ENCODE measurements at places on chromosomes 4 and X.

- DNase-seq, result no peak
Measured at GRCh38 chr4:146110871-146111485, 64.5 kb upstream of the LSM6 start.

DNA sequence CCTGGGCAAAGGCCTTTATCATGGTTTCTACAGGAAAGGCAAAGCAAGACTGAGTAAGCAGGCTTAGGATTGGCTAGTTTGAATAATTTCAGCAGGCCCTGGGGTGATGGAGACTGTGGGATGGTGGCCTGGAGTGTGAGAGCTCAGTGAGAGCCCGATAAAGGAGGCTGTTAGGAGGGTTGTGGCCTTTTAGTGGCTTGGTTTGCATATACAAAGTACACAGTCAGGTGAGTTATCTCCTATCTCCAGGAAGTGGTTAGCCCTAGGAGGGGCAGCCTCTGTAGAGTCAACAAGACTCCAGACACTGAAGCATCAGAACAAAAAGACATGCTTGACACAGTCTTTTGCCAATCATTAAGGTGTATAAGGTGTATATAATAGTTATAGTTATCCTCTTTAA, 157.2 kb downstream of the CFAP299 start:
- DNase-seq, result no peak

- no peak for DNase-seq
Measured at GRCh38 chr4:37603711-37604110, 82.5 kb downstream of the RELL1 start.

- no peak for DNase-seq
Measured at GRCh38 chr4:175504318-175504717, 307.7 kb downstream of the GPM6A start.

GRCh38 chrX:108310506-108310905, 127.7 kb downstream of the COL4A6 start:
- DNase-seq, result no peak

- no peak for DNase-seq
Measured at GRCh38 chr4:42327323-42327722, 70.0 kb upstream of the SHISA3 start.

DNA sequence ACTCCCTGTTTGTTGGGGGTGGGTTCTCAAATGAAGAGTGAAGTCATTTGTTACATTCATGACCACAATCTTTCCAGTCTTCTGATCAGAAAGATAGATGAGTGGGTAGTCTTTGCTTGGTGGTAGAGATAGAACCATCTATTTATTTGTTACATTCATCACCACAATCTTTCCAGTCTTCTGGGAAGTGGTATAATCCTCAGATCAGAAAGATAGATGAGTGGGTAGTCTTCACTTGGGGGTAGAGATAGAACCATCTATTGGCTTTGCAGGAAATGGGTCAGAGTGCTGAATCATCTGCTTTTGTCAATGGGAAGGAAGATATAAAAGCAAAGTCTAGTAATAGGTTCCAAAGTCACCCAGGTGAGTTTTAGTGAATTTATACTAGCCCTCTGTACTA, 64.2 kb upstream of the EPGN start:
- DNase-seq, result no peak

DNA sequence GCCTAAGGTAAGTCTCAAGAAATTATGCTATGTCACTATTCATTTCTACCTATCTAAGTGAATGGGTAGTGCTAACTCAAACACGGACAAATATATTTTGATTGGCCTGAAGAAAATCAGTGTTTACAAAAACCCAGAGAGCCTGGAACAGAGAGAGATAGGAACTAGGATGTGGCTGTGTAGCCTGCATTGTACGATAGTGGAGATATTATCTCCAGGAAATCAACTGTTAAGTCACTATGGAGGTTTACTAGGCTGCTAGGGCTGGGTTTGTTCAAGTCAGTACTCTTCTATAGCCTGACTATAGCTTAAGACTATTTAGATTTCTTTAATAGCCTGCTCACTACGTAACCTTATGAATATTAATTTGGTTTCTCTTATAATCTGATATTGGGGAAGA, 127.9 kb downstream of the TACR3 start:
- no peak for DNase-seq

DNA sequence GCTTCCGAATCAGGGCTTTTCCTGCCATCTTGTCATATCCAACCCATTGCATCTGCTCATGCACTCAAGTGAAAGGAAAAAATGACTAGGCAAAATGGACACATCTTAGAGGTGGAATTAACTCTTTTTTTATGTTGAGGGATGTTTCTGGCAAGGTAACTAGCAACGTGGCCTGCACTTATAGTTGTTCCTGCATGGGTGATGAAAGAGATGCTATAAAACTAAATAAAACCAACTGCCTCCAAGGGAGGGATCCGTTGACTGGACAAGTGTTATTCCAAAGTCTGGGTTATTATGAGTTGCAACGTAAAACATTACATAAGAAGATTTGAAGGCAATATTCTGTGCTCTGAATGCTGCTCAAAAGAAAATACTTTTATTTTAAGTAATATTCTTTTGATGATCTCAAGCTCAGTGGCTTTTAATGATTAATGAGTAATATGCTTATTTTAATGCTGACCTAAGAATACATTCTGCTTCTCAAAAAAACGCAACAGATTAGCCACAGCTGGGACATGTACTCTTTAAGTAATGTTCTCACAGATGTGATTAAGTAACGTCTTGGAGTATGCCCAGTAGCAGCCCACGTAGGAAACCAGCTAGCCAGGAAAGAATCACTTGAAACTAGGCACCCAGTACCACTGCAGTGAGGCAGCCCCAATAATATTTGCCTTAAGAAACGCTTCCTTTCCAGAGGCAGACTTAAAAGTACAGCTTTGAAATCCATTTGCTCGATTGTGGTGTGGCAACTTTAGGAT, 27.4 kb downstream of the KLF3 start:
- no peak for DNase-seq

DNA sequence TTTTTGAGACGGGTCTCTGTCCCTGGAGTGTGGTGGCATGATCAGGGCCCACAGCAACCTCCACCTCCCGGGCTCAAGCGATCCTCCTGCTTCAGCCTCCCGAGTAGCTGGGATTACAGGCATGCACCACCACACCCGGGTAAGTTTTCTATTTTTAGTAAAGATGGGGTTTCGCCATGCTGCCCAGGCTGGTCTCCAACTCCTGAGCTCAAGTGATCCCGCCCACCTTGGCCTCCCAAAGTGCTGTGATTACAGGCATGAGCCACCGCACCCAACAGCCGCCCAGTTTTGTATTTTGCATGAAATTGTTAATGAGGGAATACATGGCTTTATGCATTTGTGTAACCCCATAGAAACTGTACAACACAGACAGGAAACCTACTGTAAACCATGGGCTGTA, 2.8 kb upstream of the ARHGAP4 start:
- DNase-seq, result no peak

- DNase-seq, result no peak
Measured at GRCh38 chr4:114040319-114041116, 61.1 kb upstream of the ARSJ start.

- DNase-seq, result no peak
Measured at GRCh38 chr4:6270636-6271121, 1.0 kb downstream of the WFS1 start.

DNA sequence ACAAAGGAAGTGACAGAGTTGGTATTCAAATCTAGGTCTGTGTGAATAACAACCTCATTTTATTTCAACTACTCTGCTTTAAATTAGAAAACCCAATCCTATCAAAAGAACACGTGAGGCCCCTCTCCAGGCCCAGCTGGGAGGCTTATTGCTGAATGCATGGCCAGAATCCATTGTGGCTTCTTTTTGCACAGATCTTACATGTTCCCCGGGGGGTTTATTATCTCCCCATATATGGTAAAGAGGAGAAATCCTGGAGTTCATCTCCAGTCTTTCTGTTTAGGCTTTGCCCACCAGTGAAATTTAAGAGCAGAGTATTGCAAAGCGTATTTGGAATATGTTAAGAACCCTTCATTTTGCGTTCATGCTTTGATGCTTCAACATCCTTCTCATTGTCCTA, 655.6 kb downstream of the IL1RAPL1 start:
- no peak for DNase-seq

DNA sequence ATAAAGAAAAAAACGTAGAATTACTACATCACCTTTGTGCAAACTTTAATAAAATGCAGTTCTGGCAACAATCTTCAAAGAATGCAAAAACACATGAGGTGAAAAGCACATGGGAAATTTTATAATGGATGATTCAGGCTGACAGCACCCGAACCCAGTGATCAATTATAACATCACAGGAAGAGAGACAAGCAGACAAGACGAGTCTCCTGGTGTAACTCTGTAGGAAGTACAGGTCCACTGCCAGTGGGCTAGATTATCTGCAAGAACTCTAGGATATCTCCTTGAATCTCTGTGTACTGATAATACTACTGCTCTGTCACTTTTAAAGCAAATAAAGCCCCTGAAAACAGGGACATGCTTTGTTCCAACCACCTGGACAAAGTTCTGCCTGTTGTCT, 58.9 kb upstream of the NXF3 start:
- DNase-seq, result no peak

DNA sequence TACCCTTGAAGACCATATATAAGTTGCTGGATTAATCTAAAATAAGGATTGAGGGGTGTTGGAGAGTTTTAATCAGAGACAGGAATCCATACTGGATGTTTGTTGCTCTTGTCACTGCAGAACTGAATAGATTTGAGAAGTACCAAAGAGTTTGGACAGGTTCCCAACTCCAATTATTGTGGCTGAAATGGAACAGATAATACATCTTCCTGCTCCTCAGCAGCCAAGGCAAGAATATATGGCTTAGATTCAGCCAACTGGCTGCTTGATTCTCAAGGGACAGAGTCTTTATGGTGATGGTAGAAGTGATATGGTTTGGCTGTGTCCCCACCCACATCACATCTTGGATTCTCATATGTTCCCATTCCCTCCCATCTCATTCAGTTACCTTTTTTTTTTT, 97.0 kb upstream of the PDHA2 start:
- DNase-seq, result no peak

DNA sequence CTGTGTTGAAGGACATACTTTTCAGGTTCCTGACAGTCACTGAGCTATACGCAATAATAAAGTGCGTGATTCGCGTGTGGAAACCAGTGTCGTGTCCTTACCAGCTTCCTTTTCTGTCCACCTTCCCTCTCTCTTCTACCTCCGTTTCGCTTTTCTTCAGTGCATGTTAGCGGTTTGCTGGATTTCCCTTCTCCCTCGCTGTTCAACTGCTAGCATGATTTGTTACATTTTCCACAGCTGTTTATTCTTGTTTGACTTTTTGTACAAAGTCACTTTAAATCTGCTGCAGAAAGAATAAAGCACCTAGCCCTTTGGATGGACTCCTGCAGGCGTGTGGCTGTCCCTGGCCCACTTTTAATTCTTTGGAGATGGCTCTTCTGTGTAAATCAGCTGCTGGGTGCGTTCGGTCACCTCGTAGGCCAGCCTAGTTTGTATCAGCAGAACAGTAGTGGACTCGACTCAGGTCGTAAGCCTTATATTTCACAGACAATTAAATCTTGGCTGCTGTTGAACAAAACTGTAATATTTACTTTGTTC, 8.9 kb upstream of the HAND2 start:
- DNase-seq, result no peak

DNA sequence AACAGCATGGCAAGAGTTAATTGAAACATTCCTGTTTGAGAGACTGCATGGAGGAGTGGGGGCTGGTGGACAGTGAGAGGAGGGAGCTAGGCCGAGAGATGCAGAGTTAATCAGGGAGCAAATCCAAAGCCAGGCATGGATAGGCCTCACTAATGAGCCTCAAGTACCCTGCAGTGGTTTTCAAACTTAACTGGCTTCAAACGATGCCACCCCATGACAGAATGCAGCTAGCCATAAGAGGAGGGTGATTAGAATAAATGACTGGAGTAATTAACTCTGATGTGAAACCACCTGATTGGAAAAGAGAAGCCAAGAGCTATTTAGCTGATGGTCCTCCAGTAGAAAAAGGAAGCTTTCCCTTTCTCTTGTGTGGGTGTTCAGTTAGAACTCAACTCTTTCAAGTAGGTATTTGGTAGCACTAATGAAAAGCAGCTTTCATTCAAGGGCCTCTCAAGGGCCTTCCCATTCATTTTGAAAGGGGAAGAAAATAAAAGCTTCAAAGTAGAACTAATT, 215.4 kb upstream of the MAB21L2 start:
- DNase-seq, result no peak

DNA sequence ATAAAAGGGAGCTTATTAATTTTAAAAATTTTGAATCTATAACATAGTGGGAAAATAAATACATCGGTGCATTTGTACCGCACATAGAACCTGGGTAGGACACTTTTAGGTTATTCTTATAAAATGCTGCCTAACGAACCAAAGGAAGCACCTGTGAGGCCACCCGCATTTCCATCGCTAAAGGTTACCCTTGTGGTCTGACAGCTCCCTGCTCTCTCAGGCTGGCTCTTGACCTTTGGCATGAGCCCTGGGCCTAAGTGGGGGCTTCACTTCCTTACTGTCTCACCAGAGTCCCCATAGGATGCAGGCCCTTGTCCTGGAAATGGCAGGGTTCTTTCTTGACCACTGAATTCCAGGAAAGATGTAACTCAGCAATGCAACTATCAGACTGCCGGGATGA, 46.0 kb downstream of the HADH start:
- no peak for DNase-seq

DNA sequence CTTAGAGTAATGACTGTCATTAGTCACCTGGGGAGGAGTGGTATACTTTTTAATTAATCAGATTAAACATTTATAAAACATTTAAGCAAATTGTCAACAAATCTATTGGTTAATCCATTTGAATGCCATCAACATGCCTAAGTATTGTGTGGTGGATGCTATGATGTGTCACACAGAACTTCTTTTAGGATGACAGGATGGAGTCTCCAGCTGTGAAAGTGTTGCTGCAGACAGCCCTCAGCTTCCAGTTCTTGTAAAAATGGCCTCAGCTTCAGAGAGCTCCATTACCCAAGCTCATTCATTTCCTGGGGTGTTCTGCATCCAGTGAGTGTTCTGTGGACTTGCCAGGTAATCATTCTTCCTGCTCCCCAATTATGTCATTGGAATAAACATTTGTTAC, 74.3 kb upstream of the CLNK start:
- DNase-seq, result no peak

GRCh38 chr4:83189631-83190136, 75.2 kb upstream of the PLAC8 start:
- no peak for DNase-seq

GRCh38 chr4:149891426-149891825, 75.8 kb upstream of the IQCM start:
- no peak for DNase-seq

- no peak for DNase-seq
Measured at GRCh38 chrX:100871594-100872560, 2.3 kb downstream of the NOX1 start.
